ENCODE measurements at places on chromosomes 16 and 17.

DNA sequence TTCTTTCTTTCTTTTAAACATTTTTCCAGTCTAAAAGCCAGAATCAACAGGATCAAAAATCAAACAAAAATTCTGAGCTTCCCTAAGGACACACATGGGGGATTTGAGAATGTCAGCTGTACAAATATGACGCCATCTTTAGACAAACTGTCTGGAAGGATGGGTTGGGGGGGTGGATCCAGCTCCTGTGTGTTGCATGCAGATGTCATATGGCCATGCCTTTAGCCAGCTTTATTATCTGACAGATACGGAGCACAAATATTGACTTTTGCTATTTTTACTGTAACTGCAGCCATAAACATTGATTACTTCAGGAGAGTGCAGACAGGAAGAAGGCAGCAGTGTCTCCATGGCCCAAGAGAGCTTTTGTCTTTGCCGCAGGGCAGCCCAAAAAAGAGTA, 279.4 kb upstream of the ELAC2 start:
- no peak overlapping the region for H3K27ac ChIP-seq
- H3K4me3 ChIP-seq, result no peak overlapping the region
- H3K4me1 ChIP-seq, result no peaks in the 10 kb centered on the region
- no peaks in the 10 kb centered on the region for H3K27me3 ChIP-seq
- H3K36me3 ChIP-seq, result no peaks in the 10 kb centered on the region

GRCh38 chr16:56993204-56993603, 3.8 kb downstream of the NLRC5 start:
- no peak overlapping the region for H3K4me3 ChIP-seq
- no peak for DNase-seq
- H3K27me3 ChIP-seq, result peaks cover 5% of the 10 kb centered on the region
- H3K36me3 ChIP-seq, result no peaks in the 10 kb centered on the region

- DNase-seq, result no peak
- H3K27ac ChIP-seq, result no peak overlapping the region
- no peak overlapping the region for H3K4me3 ChIP-seq
Observed at GRCh38 chr17:43888548-43888947, 18.8 kb downstream of the MPP2 start.

GRCh38 chr17:78265121-78265520, 33.7 kb downstream of the TMEM235 start:
- H3K4me3 ChIP-seq, result no peak overlapping the region
- H3K36me3 ChIP-seq, result no peaks in the 10 kb centered on the region
- no peak overlapping the region for H3K27ac ChIP-seq
- peaks cover 42% of the 10 kb centered on the region for H3K4me1 ChIP-seq
- no peak for DNase-seq

- no peaks in the 10 kb centered on the region for H3K36me3 ChIP-seq
- H3K4me1 ChIP-seq, result peaks cover 12% of the 10 kb centered on the region
- no peak for DNase-seq
- peaks cover 92% of the 10 kb centered on the region for H3K27me3 ChIP-seq
Observed at GRCh38 chr16:49276646-49277385, 4.8 kb downstream of the CBLN1 start.

DNA sequence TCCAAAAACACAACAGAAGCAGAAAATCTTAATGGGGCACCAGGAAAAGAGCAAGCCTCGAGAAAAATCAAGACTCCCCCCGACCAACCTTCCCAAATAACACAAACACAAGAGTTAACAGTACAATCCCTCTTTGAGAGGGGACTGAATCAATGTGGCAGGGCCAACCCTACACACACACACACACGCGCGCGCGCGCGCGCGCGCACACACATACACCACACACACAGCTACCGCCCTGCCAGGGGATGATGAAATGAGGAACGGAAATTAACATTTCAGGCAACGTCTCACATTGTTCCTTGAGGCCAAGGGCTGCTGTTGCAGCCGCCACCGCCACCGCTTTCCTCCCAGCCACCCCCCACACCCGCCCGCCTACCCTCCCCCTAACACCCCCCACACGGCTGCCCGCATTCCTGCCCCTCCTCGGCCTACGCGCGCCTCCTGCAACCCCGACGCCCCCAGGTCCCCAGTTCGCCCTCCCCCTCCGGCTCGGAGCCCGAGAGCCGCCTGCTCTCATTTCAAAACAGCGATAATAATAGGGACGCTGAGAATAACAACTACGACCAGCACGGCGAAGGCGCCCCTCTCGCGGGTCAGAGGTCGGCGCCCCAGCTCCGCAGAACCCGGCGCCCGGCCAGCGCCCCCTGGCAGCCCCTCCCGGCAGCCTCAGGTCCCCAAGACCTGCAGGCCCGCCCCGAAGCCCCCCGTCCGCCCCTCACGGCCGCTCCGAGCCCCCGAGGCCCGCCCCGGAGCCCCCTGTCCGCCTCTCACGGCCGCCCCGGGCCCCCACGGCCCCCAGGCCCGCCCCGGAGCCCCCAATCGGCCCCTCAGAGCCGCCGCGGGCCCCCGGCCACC, 1.1 kb downstream of the ANKRD11 start:
- peaks cover 39% of the 10 kb centered on the region for H3K4me1 ChIP-seq
- peak overlapping the region; percentile 75 for H3K4me3 ChIP-seq
- peak; percentile 94 for DNase-seq
- no peaks in the 10 kb centered on the region for H3K27me3 ChIP-seq
- H3K36me3 ChIP-seq, result no peaks in the 10 kb centered on the region

DNA sequence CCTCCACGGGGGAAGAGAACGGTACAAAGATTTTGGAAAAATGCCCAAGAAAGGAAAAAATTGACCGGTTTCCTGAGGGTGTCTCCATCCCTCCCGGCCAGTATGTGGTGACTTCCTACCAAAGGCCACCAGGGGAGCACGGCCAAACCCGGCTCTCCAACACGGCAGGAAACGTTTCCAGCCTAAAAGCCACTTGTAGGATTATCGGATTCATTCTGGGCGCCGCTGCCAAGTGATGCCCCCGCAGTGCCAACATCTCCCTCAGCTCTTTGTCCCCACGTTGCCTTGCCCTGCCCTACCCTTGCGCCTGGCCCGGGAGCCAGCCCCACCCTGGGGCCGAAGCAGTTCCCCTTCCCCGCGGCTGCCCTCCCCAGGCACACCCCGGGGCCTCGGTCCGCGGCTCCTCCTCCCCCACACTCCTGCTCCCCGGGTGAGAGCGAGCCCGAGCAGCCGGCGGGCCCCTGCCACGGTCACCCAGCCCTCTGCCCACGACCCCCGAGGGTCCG, 688 bp downstream of the CRK start:
- peak overlapping the region; percentile 66 for H3K4me3 ChIP-seq
- H3K4me1 ChIP-seq, result peaks cover 15% of the 10 kb centered on the region
- peak overlapping the region; percentile 88 for H3K27ac ChIP-seq
- no peaks in the 10 kb centered on the region for H3K27me3 ChIP-seq

DNA sequence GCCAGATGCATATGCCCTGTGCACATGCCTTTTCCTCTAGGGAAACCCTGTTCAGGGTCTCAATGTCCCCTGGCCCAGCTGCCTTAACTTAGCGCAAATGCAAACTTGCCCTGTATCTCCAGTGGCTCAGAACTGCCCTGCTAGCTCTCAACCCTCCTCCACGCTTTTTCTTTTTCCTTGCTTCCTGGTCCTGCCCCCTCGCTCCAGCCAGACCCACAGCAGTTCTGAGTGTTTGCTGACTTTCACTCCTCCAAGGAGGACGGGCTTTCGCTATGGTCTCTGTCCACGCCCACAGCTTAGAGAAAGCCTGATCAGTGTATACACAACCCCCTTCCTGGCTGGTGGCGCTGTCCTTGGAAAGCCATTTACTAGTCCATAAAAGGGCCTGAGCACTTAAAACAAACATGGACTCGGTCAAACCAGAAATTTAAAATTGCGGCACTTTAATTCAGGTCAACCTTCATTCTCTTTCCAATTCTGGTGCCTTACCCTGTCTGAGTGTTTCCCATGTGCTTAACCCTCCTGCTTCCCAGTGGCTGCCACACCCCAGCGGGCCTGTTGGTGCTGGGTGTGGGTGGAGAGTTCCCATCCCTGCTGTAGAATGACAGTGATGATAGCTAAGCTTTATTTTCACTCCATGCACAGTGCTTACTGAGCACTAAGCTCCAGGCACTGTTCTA, 15.6 kb upstream of the TMEM98 start:
- peak overlapping the region; percentile 81 for H3K27ac ChIP-seq
- no peaks in the 10 kb centered on the region for H3K36me3 ChIP-seq
- H3K4me1 ChIP-seq, result peaks cover 29% of the 10 kb centered on the region
- no peak overlapping the region for H3K4me3 ChIP-seq
- no peaks in the 10 kb centered on the region for H3K27me3 ChIP-seq
- peak; percentile 95 for DNase-seq

Measured in large intestine (tissue), 12 donors.